HCT116 (cell line): ENCODE measurements at places on chromosomes 1 and 21. TPM values are rescaled to one million over a fixed set of nuclear protein-coding genes. Genes with fewer than 3 reads are reported as not detected.
A peak's percentile ranks its signal among the peaks of the same experiment; 100 is the strongest.

Gene CD53
- 0.96 TPM for total RNA-seq

Gene PRELP
- 0.10 TPM for total RNA-seq

Gene VWA5B1
- not detected for total RNA-seq

Gene CD1E
- not detected for total RNA-seq

Gene LCE1F
- total RNA-seq, result not detected

Gene ERVH48-1
- total RNA-seq, result not detected

Gene ARHGEF10L
- total RNA-seq, result 14.7 TPM

Gene ASAP3
- 19.7 TPM for total RNA-seq

- DNase-seq, result no peak
These were observed 36.5 kb downstream of the YY1AP1 start for GRCh38 chr1:155651861-155652661.

DNA sequence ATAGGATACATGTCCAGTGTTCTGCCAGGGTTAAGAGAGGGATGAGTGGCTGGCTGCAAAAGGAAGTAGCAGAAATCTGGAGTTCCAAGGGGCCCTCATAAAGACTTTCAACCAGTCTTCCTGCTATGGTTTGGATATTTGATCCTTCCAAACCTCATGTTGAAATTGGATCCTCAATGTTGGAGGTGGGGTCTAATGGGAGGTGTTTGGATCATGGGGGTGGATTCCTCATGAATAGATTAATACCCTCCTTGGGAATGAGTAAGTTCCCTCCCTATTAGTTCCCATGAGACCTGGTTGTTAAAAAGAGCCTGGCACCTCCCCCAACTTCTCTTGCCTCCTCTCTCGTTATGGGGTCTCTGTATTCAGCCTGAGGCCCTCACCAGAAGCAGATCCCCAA is 10.1 kb upstream of the GNG12 start:
- no peak for DNase-seq

DNA sequence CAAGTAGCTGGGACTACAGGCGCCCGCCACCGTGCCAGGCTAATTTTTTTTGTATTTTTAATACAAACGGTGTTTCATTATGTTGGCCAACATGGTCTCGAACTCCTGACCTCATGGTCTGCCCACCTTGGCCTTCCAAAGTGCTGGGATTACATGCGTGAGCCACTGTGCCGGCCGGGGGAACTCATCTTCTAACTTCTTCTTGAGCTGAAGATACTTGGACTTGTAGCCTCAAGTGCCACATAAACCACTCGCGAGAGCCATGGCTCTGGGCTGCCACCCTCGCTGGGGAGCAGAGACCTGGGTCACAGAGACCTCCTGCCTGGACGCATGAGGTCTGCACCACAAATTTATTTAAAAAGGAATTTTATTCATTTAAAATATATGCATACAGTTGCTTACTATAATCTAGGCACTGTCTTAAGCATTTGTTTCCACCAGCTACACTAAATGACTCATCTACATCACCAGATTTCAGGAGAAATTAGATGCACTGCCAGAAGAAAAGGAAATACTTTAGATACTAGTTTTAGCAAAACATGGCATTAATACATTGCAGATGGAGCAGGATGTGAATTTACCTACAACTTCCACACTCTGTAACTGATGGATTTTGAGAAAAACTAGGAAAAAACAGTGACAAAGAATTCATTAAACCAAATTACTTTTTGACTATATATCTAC is 29.9 kb upstream of the PUM1 start:
- no peak for DNase-seq

GRCh38 chr21:44766818-44767354 is 34.7 kb downstream of the UBE2G2 start:
- DNase-seq, result no peak

GRCh38 chr1:30085811-30086770 is 637.3 kb downstream of the MATN1 start:
- no peak for DNase-seq

DNA sequence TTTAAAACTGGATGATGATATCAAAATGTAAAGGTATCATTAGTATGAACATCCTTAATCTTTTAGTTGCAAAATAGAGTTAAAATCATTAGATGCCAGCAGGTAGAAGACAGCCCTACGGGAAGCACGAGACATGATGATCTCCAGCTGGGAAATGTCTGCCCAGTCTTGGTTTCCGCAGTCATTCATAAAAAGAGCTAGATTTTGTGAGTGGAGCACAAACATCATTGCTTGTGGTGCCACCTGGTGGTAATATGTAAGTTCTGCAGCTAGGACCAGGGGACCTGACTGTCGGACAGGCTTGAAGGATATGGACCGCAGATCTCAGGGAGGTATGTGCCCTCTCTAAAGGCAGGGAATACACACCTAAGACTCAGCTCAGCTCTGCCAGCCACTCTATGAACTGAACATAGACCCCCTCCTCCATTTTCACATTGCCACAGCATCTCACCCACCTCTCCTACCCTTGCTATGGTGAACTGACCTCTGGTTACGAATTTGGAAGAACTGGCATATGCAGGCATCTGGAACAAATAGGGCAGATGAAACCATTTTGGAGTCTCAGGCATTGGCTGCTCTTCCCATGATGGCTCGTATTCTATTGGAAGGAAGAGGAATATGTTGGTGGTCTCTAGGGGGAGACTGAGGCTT is 9.2 kb downstream of the FCMR start:
- peak; percentile 64 for DNase-seq

- no peak for DNase-seq
These were observed at the start of gene OR10R2 for GRCh38 chr1:158471920-158472319. Gene OR10R2 (plus strand): TSS chr1:158472220. CDS start chr1:158472326, 106 bp downstream.
